ENCODE measurements at places on chromosomes 7 and 10.

- no peak for DNase-seq
Measured at GRCh38 chr7:44852590-44852989, 4.7 kb upstream of the H2AZ2 start.

DNA sequence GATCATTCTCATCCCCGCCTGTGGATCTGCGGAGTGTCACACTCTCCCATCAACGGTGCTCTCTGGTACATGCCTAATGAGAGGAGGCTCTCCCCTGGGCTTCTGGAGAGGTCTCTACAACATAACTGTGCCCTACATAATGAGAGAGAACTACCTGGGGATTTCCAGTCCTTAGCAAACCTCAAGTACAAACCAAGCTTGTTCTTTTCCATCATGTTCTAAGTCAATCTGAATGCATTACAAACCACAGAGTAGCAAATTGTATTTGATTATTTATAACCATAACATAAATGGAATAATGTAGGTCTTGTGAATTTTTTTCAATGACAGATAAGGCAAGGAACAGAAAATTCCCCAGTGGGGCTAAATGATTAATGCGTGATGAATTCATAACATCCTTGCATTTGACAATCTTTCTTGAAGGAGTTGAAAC lies 412.4 kb upstream of the NRP1 start:
- DNase-seq = no peak

DNA sequence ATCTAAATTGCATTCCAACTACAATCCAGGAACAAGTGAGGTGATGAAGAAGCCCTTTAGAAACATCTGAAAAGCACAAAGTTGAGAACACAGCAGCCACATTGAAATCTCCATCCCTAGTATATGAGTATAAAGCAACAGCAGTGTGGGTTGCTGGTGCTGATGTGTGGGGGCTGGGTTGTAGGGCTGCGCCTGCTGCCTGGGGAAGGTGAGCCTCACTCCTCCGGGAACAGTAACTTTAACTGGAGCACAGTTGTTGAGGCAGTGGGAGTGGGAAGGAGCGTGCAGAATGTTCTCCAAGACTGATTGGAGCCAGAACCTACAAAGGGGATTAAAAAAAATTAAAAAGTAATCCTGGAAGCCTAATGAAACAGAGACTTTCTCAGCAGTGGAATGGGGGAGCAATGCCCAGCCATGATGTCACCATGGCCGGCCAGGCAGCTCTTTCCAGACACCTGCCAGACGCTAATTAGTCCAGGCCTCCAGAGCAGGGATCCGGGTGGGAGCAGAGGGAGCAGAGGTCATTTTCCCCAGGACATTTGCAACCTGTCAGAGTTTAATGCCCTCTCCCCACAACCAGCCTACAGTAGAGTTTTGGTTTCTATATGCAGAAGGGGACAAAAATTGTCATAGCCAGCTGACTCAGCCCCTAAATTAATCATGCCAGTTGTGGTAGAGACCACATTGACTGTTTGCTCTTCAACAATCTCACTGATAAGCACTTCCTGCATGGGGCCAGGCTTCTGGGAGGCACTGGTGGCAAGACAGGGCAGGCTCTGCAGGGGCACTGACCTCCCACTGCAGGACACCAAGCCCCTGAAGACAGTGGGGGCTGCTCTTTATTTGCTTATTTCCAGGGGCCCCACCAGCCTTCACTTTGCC lies 133.0 kb upstream of the ZNF32 start:
- DNase-seq = no peak

DNA sequence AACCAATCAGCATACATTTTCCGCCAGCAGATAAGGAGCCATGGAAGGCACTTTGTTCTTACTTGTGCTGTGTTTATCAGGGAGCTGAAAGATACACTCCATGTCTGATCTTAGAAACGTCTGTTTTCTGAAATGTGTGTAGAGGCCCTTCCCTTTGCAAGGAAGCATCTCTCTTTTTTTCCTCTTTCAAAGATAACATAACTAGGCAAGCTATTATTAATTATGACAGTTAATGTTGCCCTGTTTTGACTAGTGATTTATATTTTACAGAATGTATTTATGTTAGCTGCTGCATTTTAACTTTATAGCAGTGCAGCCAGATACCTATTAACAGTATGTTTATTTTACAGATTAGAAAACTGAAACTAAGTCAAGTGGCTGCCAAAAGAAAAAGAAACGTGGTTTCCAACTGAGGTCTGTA lies 683.2 kb upstream of the IGFBP3 start:
- no peak for DNase-seq

DNA sequence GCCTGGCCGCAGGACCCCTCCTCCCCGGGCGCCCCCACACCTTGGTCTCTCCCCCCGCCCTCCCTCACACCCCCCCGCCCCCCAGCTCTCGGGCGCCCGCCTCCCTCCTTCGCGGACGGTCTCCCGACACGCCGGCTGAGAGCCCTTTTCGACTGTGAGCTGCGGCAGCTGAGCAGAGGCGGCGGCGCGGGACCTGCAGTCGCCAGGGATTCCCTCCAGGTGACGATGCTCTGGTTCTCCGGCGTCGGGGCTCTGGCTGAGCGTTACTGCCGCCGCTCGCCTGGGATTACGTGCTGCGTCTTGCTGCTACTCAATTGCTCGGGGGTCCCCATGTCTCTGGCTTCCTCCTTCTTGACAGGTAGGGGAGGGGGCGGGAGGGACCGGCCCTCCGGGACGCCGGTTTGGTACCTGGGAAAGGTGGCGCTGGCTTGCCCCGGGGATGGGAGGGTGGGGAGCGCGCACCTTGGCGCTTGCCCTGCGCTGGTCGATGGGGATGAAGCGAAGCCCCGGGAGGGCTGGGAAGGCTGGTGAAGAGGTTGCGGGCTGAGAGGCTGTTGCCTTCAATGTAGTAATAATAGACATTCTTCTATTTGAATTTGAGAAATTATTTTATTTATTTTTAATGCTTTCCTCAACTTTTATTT lies at the start of gene BMPER:
Gene BMPER, plus strand, starts transcription at position 151 of the 644 bp plus-strand sequence. Its CDS starts 75 bp downstream, at position 226.
- DNase-seq = no peak

GRCh38 chr10:117246997-117247671 lies 6.2 kb downstream of the SLC18A2 start:
- DNase-seq = no peak

- no peak for DNase-seq
Measured at GRCh38 chr7:133183042-133183794, 69.7 kb upstream of the EXOC4 start.

- DNase-seq = no peak
Measured at GRCh38 chr10:114181971-114182370, 2.8 kb downstream of the TDRD1 start.

DNA sequence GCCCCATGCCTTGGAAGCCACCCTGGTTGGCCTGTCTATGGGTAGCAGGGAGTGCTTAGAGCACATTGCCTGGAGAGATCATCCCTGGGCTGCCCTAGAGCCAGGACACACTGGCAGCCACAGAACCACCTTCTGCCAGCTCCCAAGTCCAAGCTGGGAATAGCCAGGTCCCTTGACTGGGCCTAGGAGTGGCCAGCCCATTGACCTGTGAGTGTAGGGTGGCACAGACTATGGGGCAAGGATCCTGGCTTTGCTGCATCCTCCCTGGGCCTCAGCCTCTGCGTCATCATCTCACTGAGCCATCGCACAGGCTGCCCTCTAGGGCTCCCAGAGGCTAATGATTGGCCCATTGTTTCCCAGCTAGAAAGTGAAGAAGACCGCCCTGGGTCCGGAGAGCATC lies 7.0 kb downstream of the AQP1 start:
- no peak for DNase-seq

DNA sequence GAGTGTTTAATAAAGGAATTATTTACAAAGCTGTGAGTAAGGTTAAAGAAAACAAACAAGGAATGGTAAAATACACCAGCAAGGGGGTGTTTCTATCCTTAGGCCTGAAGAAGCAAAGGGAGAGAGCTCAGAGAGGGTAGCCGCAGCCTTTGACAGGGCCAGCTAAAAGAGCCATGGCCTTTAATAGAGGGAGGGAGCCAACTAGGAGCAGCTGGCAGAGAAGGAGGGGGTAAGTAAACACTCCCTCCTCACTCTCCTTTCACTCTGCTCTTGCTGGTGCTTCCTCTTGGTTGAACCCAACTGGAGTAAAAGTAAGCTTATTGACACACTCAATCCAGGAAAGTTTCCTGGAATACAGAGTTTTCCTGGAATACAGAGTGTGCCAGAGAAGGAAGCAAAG lies 87.5 kb downstream of the CH25H start:
- DNase-seq = no peak

DNA sequence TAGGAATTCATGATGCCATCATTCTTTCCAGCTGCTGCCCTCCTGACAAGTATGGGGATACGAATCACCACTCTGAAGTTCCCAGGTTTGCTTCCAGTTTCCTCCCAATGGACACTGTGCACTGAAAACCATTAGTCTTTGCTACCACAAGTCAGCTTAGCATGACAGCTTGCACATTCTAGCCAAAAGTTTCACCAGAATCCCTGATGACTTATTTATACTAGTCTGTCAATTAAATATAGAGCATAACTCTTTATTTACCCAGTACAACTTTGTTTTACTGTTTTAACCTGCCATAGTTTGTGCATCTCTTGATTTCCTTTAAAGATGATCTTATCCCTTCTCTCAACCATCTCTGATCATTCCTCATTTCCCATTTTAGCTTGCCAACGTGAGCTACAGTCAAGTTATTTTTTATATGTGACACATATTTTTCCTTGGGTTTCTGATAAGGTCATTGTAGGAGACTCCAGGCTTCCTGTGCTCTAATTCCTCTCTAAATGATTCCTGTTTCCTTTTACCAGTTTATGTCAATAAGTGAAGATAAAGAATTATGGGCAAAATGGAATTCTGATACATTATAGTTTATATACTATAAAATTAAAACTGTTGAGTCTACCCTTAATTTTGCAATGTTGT lies 167.5 kb upstream of the MEOX2 start:
- no peak for DNase-seq

- no peak for DNase-seq
Measured at GRCh38 chr10:35532141-35532540, 73.0 kb upstream of the GJD4 start.

DNA sequence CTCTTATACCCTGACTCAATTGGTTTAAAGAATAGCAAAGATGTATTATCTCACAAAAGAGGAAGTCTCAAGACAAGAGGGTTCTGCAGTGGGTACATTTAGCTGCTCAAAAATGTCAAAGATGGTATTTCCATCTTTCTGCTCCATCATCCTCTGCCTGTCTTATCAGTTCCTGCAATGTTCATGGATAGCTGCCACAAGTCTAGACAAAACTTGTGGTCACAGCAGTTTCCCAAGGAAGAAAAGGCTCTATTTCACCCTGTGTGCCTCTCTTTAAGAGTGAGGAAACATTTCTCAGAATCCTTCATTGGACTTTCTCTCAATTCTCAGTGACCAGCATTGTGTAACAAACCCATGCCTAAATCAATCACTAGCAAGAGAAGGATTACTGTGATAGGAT lies 634.2 kb upstream of the AUTS2 start:
- DNase-seq = no peak

- DNase-seq = no peak
Measured at GRCh38 chr10:66925896-66926715, at the start of gene LRRTM3. LRRTM3 (plus strand) TSS chr10:66926036.

- DNase-seq = no peak
Measured at GRCh38 chr10:113566888-113567287, 14.0 kb downstream of the HABP2 start.

- DNase-seq = no peak
Measured at GRCh38 chr7:117672453-117672852, 192.6 kb downstream of the CFTR start.

GRCh38 chr7:48048113-48048512 lies 12.8 kb downstream of the C7orf57 start:
- no peak for DNase-seq

GRCh38 chr7:43516581-43517342 lies 66.1 kb upstream of the STK17A start:
- no peak for DNase-seq

- DNase-seq = no peak
Measured at GRCh38 chr10:11504566-11505285, 106.7 kb downstream of the USP6NL start.

- DNase-seq = no peak
Measured at GRCh38 chr7:132045002-132045401, 488.6 kb upstream of the PODXL start.

DNA sequence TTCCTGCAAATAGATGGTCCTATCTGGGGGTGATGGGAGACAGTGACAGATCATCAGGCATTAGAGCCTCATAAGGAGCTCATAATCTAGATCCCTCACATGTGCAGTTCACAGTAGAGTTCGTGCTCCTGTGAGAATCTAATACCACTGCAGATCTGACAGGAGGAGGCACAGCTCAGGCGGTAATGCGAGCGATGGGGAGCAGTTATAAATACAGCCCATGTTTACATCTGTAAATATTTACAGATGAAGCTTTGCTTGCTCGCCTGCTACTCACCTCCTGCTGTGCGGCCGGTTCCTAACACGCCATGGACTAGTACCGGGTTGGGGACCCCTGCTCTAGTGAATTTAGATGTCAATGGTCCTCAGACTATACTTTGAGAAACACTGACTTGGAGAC lies 17.0 kb upstream of the CDCA7L start:
- no peak for DNase-seq

- DNase-seq = no peak
Measured at GRCh38 chr7:123871998-123872867, 27.3 kb downstream of the HYAL4 start.

DNA sequence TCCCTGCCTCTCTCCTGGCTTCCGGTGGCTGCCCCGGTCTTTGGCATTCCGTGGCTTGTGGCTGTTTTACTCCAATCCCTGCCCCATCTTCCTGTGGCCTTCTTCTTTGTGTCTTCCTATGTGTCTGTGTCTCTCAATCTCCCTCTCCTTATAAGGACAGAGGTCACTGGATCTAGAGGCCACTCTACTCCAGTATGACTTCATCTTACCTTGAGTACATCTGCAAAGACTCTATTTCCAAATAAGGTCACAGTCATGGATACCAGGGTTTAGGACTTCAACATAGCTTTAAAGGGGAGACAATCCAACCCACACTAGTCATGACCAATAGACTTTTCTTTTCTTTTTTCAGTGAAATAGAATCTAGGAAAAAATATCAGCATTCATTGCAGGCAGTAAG lies 153.3 kb upstream of the INSYN2A start:
- no peak for DNase-seq

- no peak for DNase-seq
Measured at GRCh38 chr10:101380353-101381017, 26.5 kb downstream of the BTRC start.

DNA sequence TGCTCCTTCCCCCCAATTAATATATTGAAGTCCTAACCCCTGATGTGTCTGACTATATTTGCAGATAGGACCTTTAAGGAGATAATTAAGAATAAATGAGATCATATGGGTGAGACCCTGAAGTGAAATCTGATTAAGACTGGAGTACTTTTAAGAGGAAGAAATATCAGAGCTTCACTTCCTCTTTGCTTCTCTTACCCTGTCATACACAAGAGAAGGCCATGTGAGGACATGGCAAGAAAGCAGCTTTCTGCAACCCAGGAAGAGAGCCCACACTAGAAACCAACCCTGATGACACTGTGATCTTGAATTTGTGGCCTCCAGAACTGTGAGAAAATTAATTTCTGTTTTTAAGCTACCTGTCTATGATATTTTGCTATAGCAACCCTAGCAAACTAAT lies 44.2 kb downstream of the JMJD1C start:
- DNase-seq = no peak

- no peak for DNase-seq
Measured at GRCh38 chr7:111802194-111802772, 240.0 kb upstream of the IMMP2L start.

Data from activated naive CD4-positive, alpha-beta T cell (primary cell).